ENCODE measurements at places on chromosomes 16 and 17. TPM values are rescaled to one million over a fixed set of nuclear protein-coding genes. Genes with fewer than 3 reads are reported as not detected.

The BRCA1 gene
- total RNA-seq, result 53.5 TPM

The SIRT7 gene
- 64.8 TPM for total RNA-seq

The USH1G gene
- total RNA-seq, result not detected

The FAM171A2 gene
- total RNA-seq, result 0.69 TPM

The BLTP2 gene
- 144 TPM for total RNA-seq

The SSTR5 gene
- total RNA-seq, result not detected

The PSMD12 gene
- total RNA-seq, result 40.5 TPM

The C17orf58 gene
- 4.4 TPM for total RNA-seq

The CIAO3 gene
- 39.6 TPM for total RNA-seq

DNA sequence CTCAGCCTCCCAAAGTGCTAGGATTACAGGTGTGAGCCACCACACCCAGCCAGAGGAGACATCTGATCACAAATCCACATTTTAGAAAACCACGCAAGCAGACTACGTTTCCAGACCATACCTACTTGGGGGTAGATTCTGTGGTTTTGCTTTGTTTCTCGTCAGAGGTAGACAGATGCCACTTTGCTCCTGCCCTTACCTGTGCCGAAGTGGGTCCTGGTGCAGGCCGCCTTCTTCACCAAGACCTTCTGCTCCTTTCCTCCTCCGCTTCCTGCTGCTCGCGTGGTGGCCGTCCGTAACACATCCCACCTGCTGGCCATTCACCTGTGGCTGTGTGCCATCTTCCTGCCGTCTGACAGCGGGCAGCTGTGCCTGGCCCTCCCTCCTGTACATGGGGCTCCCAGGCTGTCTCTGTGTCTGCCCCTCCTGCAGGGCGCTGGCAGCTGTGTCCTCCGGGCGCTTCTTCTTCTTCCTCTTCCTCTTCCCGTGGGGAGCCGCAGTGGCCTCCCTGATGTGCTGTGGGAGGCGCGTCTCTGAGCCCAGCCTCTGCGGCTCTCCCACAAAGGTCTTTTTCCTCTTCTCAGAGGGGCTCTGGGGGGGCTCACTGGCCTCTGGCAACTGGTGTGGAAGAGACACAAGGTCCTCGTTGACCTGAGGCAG is 21.2 kb upstream of the CYTH1 start:
- peaks cover 34% of the 10 kb centered on the region for H3K36me3 ChIP-seq
- peak overlapping the region; percentile 84 for H3K4me3 ChIP-seq
- peaks cover 29% of the 10 kb centered on the region for H3K4me1 ChIP-seq
- H3K27me3 ChIP-seq, result no peaks in the 10 kb centered on the region

- no peak overlapping the region for H3K27ac ChIP-seq
- H3K36me3 ChIP-seq, result peaks cover 17% of the 10 kb centered on the region
- peaks cover 16% of the 10 kb centered on the region for H3K4me1 ChIP-seq
- DNase-seq, result peak; percentile 92
- peak overlapping the region; percentile 53 for H3K4me3 ChIP-seq
Observed at GRCh38 chr16:68528686-68529379, 10.3 kb upstream of the ZFP90 start.

- H3K36me3 ChIP-seq, result no peaks in the 10 kb centered on the region
Observed at GRCh38 chr17:21253646-21254441, 634 bp upstream of the NATD1 start.

- no peak for DNase-seq
- H3K4me3 ChIP-seq, result no peak overlapping the region
- peaks cover 33% of the 10 kb centered on the region for H3K36me3 ChIP-seq
- H3K27me3 ChIP-seq, result no peaks in the 10 kb centered on the region
Observed at GRCh38 chr16:29802416-29802935, 3.9 kb upstream of the MAZ start.

GRCh38 chr16:88381820-88382451 is 823 bp upstream of the ZNF469 start:
- H3K27me3 ChIP-seq, result peaks cover 31% of the 10 kb centered on the region
- no peak overlapping the region for H3K4me3 ChIP-seq
- no peaks in the 10 kb centered on the region for H3K36me3 ChIP-seq
- no peaks in the 10 kb centered on the region for H3K4me1 ChIP-seq
- DNase-seq, result no peak

GRCh38 chr16:25855063-25855462 is 163.3 kb downstream of the HS3ST4 start:
- peaks cover 23% of the 10 kb centered on the region for H3K27me3 ChIP-seq
- DNase-seq, result no peak
- H3K27ac ChIP-seq, result no peak overlapping the region
- H3K4me1 ChIP-seq, result no peaks in the 10 kb centered on the region

DNA sequence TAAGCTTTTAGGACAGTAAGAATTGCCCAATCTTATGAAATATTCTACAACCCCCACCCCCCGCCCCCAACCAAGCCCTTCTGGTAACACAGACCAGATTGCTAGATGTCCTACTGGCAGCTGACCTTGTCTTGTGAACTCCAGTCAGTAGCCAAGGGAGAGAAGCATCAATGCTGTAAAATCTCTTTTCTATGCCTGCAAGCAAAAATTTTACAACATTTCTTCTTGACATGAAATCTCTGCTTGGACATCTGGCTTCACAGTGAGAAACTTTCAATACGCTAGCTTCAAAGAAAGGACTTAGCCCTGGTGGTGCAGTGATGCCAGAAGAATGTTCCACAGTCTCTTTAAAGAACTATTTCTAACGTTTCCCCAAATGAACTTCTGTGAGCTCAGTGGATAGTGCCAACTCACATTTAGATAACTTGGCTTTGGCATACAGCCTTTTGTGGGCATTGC is 169.3 kb upstream of the AXIN2 start:
- H3K27me3 ChIP-seq, result peaks cover 4% of the 10 kb centered on the region
- H3K36me3 ChIP-seq, result no peaks in the 10 kb centered on the region
- DNase-seq, result no peak
- no peak overlapping the region for H3K4me3 ChIP-seq
- H3K27ac ChIP-seq, result no peak overlapping the region
- H3K4me1 ChIP-seq, result peaks cover 7% of the 10 kb centered on the region

GRCh38 chr16:88793251-88793954 is 8.4 kb upstream of the PIEZO1 start:
- no peaks in the 10 kb centered on the region for H3K27me3 ChIP-seq
- DNase-seq, result no peak
- peak overlapping the region; percentile 74 for H3K27ac ChIP-seq
- no peaks in the 10 kb centered on the region for H3K36me3 ChIP-seq
- H3K4me1 ChIP-seq, result peaks cover 39% of the 10 kb centered on the region

- H3K27me3 ChIP-seq, result peaks cover 75% of the 10 kb centered on the region
- H3K4me3 ChIP-seq, result peak overlapping the region; percentile 16
- peaks cover 7% of the 10 kb centered on the region for H3K4me1 ChIP-seq
- no peak overlapping the region for H3K27ac ChIP-seq
- no peaks in the 10 kb centered on the region for H3K36me3 ChIP-seq
- DNase-seq, result peak; percentile 41
Observed at GRCh38 chr17:34579979-34580684, 750 bp downstream of the TMEM132E start.

- peaks cover 24% of the 10 kb centered on the region for H3K36me3 ChIP-seq
- H3K4me1 ChIP-seq, result peaks cover 20% of the 10 kb centered on the region
- peak overlapping the region; percentile 34 for H3K27ac ChIP-seq
- no peak for DNase-seq
- no peaks in the 10 kb centered on the region for H3K27me3 ChIP-seq
Observed at GRCh38 chr17:5424909-5425308, 4.9 kb downstream of the RPAIN start.

DNA sequence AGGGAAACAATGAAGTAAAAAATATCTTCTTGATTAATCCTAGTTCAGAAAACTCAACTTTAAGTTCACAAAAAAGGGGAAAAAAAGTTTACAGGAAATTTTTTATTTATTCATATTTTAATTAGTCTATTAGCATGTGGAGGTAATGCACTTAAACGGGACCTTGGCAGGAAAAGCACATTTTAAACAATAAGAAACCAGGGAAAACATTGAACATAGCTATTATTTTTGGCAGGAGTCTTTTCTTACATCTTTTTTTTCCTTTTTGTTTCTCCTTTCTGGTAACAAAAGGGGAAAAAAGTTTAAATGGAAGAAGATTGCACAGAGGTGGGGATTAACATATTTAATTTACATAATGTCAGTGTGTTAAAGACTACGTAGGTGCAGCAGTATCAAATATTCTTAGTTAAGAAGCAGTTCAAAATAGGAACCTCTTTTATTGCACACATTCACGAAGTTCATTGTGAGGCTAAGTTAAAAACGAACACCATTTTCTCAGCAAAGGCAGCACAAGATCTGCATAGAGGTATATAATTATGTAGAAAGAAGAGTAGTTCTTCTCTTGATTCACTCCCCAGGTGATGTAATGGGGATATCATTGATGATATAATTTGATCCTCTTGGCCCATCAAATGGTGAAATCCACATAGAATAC is 940.5 kb downstream of the CDH11 start:
- no peaks in the 10 kb centered on the region for H3K4me1 ChIP-seq
- no peaks in the 10 kb centered on the region for H3K36me3 ChIP-seq
- no peak overlapping the region for H3K27ac ChIP-seq
- no peak overlapping the region for H3K4me3 ChIP-seq
- DNase-seq, result no peak

DNA sequence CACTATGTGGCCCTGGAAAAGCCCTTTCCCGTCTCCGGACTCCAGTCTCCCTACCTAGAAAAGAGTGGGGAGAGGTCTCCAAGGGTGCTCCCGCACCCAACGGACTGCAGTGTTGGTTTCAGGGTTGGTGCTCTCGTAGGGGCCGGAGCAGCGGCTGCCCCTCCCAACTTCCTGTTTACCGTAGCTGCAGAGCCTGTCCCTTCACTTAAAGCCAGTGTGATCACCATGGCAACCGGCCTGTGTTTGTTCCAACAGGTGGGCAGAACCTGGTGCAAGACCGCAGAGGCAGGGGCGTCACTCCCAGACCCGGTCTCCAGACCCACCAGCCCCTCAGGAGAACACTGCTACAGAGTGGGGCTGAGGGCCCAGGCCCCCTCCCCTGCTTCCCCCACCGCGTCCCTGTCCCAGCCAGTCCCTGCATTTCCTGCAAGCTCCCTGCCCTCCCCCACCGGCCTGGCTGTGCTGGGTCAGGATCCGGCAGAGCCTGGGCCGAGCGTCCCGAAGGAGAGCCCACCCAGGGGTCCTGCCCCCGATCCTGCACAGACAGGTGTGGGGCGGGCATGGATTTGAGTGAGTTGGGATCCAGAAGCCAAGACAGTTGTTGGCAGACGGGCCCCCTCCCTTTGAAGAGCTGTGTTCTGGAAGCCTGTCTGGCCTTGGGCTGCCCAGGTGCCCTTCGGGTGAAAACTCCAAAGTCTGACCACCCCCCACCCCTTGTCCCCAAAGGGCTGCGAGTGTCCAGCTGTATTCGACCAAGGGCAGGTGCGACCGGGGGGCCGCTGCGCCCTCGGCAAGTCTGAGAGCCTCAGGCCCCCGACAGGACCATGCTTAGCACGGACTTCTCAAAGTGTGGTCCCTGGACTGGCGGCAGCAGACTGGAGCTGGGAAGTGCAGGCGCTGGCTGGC is 1.5 kb upstream of the BAIAP3 start:
- peak overlapping the region; percentile 42 for H3K27ac ChIP-seq
- DNase-seq, result no peak
- peaks cover 32% of the 10 kb centered on the region for H3K27me3 ChIP-seq
- peaks cover 3% of the 10 kb centered on the region for H3K4me1 ChIP-seq

GRCh38 chr17:68324114-68324513 is 32.8 kb downstream of the ARSG start:
- H3K27me3 ChIP-seq, result peaks cover 2% of the 10 kb centered on the region
- no peak overlapping the region for H3K4me3 ChIP-seq
- peaks cover 14% of the 10 kb centered on the region for H3K4me1 ChIP-seq
- no peak for DNase-seq
- H3K27ac ChIP-seq, result peak overlapping the region; percentile 40

- no peak overlapping the region for H3K4me3 ChIP-seq
- DNase-seq, result no peak
Observed at GRCh38 chr17:80969674-80970043, 22.0 kb upstream of the CHMP6 start.

DNA sequence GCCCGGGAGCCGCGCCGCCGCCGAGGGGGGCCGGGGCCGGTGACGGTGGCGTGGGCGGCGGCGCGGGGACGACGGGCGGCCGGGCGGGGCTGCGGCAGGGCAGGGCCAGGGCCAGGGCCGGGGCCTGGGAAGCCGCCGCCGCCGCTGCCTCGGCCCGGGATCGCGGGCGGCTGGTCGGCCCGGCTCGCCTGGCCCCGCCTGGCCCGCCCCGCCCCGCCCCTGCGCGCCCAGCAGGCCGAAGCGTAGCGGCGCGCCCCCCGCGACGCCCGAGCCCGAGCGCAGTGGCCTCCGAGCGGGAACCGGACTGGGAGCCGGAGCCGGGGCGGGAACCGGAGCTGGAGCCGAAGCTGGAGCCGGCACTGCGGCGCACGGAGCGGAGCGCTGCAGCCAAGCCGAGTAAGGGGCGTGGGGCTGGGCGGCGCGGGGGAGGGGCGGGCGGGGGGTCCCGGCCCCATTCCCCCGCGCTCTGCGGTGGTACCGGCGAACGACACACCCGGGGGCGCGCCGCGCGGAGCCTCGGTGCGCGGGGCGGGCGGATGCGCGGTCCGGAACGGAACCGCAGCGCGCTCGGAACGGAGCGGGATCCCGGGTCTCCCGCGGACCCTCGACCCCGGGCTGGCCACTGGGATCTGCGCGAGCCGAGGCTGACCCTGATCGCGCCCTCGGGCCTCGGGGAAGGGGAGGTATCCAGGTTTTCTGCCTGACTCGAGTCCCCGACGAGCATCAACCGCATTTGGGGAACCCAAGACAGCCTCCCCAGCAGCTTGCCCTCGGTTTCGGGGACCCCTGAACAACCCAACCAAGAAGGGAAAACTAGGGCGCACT is at the start of gene BEAN1:
Gene BEAN1, plus strand, starts transcription at position 260 of the 825 bp plus-strand sequence. CDS start 10,382 bp downstream, outside the sequence.
- no peak within 1 kb of the TSS for H3K4me3 ChIP-seq
- no peaks in the 10 kb centered on the region for H3K4me1 ChIP-seq
- H3K27ac ChIP-seq, result no peak within 1 kb of the TSS
- H3K36me3 ChIP-seq, result no peaks in the 10 kb centered on the region
- H3K27me3 ChIP-seq, result peaks cover 84% of the 10 kb centered on the region

- no peak overlapping the region for H3K27ac ChIP-seq
- H3K36me3 ChIP-seq, result peaks cover 13% of the 10 kb centered on the region
- no peak for DNase-seq
- no peaks in the 10 kb centered on the region for H3K27me3 ChIP-seq
- H3K4me1 ChIP-seq, result peaks cover 25% of the 10 kb centered on the region
Observed at GRCh38 chr16:1548233-1548632, 14.8 kb downstream of the TMEM204 start.

DNA sequence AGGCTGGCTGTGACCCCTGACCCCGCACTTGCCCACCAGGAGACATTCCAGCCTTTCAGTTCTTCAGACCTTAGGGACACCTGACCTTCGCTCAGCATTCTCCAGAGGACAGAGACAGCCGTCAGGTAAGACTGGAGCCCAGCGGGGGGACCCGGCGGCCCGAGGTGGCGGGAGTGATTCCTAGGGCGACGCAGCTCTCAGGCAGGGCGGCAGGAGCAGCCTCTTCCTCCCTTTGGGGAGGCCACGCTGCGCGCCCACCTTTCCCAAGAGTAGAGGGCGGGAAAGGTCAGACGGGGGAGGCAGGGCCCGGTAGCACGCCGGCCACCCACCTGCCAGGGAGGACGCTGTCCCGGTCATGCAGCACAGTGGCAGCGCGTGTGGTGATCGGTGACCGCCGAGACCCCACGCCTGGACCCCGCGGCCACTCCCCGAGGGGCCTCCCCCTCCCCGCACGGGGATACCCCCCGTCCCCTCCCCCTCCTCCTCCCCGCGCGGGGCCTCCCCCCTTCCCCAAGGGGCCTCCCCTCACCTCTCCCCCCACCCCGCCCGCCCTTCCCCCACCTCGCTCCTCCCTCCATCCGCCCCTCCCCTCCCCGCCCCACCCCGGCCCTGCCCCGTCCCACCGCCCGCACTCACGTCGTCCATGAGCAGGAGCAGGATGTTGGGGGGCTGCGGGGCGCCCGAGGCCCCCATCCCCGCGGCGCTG is 472 bp downstream of the GALNS start:
- H3K27ac ChIP-seq, result peak overlapping the region; percentile 93
- H3K36me3 ChIP-seq, result peaks cover 2% of the 10 kb centered on the region
- DNase-seq, result peak; percentile 47
- peak overlapping the region; percentile 95 for H3K4me3 ChIP-seq
- H3K27me3 ChIP-seq, result no peaks in the 10 kb centered on the region

Data from activated naive CD8-positive, alpha-beta T cell treated with anti-CD3 and anti-CD28 coated beads, Interleukin-2, amount 10 ng/mL, durations not matched to agents 7 days and 5 days (primary cell).